Fibroblast of skin of left biceps (primary cell): ENCODE measurements at places on chromosomes 3 and 15.

DNA sequence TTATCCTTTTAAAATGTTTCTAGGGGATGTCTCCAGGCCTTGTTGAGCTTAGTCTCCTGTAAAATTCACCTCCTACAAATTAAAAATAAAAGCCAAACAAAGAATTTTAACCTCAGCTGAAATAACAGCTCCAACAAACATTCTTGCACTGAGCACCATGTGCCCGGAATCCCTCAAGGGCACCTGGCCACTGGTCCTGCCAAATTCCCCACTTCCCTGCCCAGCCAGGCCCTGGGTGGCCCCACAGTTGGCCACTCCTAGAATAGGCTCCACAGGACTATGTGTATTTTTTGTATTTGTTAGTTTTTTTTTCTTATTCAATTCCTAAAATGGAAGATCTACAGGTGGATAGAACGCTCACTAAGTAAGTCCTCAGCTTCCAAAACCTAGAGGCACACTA is 33.1 kb upstream of the PLA2G4E start:
- no peak for DNase-seq

DNA sequence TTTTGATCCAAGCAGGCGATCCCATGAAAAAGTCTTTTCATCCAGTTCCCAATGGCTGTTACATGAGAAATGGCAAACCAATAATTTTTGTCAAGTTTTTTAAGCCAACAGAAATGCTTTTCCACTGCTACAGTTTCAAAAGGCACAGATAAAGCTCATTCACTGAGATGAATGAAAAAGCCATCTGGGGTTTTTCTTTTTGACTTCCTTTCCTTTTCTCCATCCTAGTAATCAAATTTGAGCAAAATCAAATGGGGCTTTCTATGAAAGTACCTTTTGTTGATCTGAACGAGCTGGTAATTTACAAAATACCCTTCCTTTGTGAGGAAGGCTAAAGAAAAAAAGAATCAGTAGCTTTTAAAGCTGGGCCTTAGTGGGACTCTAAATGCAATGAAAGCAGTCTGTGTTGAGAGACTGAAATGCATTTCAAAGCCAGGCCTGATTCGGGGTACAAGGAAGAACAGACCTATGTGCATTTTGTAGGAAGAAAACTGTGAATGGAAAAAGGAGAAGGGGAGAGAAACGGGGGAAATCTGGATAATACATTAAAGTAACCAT is 185.2 kb upstream of the DNAJC19 start:
- no peak for DNase-seq

DNA sequence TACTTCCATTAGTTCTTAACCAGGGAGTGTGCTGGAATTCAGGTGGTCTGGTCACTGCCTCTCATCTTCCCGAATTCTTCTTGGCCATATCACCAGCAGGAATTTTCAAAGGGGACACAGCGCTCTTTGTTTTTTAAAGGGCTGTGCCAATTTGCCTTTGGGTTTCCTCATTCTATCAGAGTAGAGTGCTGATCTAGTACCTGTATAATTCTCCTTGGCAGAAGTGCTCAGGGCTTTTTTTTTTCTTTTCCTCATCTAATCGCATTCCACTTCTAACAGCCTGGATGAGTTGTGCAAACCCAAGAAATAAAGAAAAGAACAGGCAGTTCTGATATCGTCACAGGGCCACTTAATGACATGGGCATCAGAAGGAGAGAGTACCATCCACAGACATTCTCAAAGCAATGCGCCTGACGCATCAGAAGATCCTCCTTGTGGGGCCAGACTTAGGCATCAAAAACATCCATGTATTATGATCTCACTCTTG is 121.0 kb downstream of the ASB7 start:
- DNase-seq = no peak

GRCh38 chr15:71547011-71547410 is 263.3 kb upstream of the NR2E3 start:
- DNase-seq = no peak

DNA sequence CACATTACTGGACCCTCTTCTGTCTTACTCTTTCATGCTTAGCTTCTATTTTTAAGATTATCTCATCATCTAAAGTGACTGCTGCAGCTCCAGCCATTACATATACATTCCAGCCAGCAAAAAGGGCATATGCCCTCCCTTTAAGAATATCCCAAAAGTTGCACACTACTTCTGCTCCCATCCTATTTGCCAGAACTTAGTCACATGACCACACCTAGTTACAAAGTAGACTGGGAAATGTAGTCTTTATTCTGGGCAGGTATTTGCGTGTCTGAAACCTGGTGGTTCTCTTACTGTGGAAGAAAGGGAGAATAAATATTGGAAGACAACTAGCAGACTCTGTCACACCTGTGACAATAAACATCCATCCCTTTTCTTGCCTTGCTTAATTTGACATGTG is 341.6 kb upstream of the NR2E3 start:
- DNase-seq = no peak

DNA sequence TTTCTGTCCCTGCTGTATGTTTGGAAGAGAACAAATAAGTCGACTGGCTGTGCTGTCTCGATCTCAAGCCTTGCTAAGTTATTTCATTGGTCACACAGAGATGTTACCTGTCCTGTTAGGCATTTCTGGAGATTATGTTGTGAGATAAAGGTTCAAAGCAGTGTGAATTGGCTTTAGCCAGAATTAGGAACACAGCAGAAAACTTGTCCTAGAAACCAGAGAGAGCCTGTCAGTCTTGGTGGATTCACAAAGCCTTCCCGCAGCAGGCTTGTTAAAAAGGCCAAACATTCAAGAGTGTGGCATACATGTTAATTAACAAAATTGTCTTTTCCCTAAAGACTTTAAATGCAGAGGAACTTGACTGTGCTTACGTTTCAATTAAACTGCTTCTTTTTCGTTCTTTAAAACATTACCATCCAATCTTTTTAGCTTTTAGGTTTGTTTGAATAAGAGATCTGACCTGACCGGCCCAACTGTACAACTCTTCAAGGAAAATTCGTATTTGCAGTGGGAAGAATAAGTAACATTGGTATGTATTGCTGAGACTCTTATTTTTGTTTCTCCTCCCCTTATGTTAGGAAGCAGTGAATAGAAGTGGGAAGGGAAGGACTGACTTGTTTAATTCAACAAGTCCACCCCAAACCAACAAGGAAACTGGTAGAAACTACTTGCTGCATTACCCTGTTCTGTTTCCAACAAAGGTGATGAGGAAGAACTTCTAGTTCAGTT is 25.2 kb downstream of the ABHD2 start:
- DNase-seq = no peak

GRCh38 chr15:47897525-47897924 is 180.2 kb downstream of the SEMA6D start:
- no peak for DNase-seq

GRCh38 chr3:21188459-21188858 is 562.6 kb downstream of the ZNF385D start:
- no peak for DNase-seq

GRCh38 chr15:48063411-48063985 is 57.3 kb upstream of the SLC24A5 start:
- DNase-seq = no peak

- no peak for DNase-seq
Measured at GRCh38 chr3:130473416-130473815, 43.6 kb upstream of the COL6A6 start.

DNA sequence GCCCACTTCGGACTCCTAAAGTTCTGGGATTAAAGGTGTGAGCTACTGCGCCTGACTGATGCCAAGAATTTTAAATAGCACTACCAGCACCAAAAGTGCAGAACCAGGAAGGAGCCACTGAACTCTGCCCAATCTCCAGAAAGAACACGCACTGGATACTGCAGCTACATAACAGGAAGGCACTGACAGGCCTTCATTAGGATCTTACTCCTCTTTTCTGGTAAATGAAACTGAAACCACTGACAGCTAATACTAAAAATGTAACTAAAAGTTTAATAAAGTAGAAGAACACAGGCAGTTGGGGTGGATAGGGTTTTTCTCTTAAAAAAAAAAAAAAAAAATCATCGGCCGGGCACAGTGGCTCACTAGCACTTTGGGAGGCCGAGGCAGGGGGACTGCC is 74.1 kb upstream of the CHRM5 start:
- DNase-seq = no peak
